AG08396 (cell line): ENCODE measurements at places on chromosomes 1 and 21.
A peak's percentile ranks its signal among the peaks of the same experiment; 100 is the strongest.

DNA sequence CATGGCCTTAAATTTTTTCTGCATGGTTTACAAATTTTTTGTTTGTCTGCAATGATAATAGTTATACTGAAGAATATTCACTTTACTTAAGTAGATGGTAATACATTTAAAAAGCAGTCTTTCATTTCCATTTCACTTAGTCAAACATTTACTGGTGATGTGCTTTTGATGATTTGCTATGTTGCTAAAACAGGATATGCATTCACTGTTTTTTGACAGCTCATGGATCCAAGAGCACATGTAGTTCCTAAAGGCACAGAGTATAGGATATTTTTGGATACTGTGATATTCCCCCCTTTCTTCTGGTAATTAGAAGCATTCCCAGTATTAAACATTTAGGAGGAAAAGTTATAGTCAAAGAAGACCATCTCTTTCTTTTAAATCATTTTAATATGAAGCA, 45.9 kb downstream of the RAP1A start:
- no peak for DNase-seq

GRCh38 chr1:221217029-221217428, 337.8 kb downstream of the HLX start:
- DNase-seq, result no peak

- DNase-seq, result peak; percentile 65
Observed at GRCh38 chr21:36917471-36918158, 48.9 kb downstream of the HLCS start.

- no peak for DNase-seq
Observed at GRCh38 chr1:8020032-8020431, 6.1 kb downstream of the ERRFI1 start.
